ENCODE measurements at places on chromosomes 5 and 9.

GRCh38 chr5:109805883-109806282 lies 116.2 kb downstream of the MAN2A1 start:
- peak; percentile 40 for DNase-seq

DNA sequence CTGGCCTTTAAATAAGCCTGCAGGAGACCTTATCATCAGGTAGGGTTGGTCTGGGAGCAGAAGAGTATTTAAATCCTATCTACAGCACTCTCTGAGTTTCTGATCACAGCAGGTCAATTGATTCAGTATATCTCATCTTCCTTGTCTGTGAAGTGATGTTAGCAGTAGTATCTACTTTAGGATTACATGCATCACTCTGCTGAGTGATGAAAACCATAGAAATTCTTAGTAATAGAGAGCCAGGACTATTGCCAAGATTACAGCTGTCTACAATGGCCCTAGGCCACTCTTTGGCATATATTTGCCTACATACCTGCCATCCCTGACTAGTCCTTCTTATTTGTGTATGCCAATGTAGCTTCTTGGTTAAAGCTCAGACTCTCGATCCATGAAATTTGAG lies 183.8 kb downstream of the ASTN2 start:
- DNase-seq = no peak

DNA sequence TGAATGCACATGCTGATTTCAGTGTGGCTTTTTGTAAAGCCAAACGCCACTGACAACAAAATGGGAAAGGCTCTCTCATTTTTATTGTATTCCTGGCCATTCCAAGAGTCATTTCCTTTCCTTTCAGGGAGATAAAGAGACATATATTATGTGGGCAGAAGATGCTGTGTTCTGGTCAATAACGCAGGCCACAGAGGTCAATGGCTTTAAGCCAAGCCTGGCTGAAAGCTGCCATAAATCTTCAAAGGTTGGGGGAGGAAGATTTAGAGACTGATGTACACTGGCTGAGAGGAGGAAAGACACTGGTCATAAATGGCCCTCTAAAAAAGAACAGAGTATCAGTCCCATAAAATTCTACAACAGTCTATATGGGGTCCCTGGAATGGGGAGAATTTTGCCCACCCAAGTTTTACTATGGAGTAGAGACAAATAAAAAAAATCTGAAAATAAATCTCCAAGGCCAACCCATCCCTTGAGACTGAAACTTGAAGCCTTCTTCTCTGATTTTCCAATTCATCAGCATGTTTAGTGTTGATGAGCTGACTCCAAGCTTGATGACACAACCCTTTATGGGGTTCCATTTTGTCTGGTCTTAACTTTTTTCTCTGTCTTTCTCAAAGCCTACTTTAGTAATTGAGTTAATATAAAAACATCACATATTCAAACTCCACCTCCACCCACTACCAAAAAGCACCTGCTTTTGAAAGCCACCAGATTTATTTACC lies 152.1 kb upstream of the SLC24A2 start:
- peak; percentile 79 for DNase-seq

- DNase-seq = peak; percentile 38
These were observed 333.7 kb downstream of the CWC27 start for GRCh38 chr5:65102371-65102975.

DNA sequence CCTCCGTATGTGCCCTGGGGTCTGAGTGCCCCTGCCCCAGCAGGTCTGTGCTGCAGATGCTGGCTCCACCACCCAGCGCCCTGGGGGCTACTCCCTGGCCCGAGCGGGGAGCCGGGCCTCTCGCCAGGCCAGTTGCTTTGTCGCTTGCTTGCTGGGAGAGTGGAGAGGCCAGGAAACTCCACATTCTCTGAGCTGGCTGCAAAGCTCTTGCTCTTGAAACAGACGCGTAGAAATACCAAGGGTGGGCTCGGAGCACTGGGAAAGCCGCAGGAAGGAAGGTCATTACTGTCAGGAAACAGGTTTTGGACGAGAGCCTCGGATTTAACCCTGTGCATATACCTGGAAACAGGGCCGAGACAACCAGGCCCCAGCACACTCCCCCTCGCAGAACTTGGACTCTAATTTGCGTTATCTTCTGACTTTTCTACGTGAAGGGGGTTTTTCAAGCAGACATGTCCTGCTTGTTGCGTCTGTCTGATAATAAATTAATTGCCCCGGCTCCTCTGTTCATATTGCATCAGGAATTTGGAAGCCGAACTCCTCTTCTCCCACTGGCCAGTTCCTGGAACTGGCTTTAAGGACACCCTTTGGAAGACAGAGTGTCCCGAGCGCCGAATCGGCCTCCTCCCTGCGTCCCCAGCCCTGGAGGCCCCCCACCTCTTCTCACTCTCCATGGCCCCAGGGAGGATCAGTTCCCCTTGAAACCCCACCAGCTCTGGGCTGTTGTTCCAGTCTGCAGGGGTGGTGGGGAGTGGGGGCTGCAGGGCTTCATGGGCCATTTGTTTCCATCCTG lies 11.2 kb downstream of the ADAMTSL2 start:
- no peak for DNase-seq

DNA sequence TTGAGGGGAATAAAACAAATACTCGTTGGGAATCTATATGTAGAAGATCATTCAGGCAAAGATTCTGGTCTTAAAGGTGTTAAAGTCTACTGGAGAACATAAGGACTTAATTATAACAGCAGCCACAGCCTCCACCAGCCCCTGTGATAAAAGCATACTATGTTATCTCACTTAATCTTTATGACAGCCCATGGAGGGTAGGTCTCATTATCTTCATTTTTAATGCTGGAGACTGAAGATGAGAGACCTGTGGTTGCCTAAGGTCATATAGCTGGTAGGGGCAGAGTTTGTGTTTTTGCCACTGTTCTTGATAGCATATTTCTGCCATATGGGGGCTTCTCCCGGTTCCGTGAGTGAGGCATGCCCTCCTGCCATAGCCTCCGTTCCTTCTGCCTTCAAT lies 88.7 kb downstream of the TRIO start:
- no peak for DNase-seq

DNA sequence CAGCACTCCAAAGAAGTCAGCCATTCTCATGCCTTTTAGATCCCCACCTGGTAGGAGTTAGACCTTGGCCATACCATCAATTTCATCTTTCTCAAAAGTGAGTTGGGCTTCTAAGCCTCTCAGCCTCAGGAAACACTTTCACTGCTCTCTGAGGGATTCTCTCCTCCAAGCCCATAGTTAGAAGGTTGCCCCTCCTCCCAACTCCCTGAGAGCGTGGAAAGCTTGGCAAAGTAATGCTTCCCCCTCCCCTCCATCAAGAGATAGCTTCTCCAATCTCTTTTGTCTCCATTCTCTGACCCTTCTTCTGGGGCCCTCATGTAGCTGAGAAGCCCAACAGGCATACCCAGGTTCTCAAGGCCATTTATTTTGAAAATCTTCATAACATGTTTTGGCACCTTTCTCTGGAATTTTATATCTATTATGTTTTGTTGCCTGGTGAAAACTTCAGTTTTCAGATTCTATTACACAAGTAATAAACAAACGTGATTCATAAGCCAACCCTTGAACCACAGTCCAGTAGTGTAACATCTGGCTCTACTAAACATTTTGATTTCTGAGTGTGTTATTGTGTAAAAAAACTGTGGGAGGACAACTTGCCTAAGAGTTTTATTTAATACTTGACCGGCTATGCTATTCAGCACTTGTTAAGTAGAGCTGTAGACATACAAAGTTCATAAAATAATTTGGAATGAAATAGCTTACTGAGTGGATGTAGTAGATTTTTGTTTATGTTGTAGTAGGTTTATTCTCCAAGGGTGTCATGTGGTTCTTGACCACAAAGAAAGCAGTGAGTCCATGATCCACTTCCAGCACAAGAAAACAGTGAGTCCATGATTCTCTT lies 17.1 kb downstream of the LVRN start:
- no peak for DNase-seq

DNA sequence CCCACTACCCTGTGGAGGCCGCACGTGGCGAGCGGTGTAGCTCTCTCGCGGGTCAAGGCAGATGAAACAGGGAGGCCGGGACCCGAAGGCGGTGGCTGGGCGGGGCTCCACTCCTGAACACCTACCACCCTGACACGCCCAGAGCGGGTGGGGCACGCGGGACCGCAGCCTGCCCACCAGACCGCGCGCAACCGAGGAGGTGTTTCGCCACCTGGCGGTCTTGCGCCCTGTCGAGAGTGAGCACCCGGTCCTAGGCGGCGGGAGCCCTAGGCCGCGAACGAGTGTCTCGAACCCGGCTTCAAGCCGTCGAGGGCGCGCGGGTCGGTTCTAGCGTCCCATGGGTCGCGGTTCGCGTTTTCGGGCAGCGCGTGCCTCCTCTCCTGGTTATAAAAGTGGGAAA lies 2.2 kb upstream of the EXOSC3 start:
- no peak for DNase-seq

DNA sequence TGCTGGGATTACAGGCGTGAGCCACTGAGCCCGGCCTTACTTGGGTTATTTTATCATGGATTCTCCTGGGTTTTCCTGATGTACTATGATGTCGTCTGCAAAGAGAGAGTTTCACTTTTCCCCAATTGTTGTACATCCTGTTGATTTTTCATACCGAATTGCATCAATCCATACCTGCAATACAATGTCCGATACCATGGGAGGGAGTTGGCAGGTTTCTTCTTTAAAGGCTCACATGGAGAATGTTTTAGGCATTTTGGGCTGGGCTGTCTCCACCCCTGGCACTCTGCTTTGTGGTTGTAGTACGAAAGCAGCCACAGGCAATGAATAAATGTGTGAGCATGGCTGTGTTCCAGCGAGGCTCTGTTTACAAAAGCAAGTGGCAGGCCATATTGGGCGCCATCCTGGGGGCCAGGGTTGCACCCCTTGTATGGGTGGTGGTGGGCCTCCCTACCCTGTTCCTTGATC lies 35.1 kb upstream of the EXOC3 start:
- DNase-seq = no peak

DNA sequence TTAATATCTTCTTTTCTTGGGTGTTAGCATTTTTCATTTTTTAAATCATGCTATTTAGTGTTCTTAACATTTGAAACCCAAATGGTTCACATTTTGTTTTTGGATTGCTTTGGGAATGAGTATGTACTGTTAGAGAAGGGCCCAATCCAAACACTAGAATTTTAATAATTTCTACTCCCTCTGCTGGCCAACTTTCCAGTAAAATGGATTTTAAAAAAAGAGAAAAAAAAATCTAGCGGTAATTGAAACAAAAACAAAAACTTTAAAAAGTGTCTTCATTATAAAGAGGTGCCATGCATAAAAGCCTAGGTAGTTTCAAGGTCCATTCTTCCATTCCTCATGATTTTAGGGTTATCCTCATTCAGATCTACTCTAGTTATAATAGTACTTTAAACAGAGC lies 32.1 kb upstream of the RICTOR start:
- no peak for DNase-seq

DNA sequence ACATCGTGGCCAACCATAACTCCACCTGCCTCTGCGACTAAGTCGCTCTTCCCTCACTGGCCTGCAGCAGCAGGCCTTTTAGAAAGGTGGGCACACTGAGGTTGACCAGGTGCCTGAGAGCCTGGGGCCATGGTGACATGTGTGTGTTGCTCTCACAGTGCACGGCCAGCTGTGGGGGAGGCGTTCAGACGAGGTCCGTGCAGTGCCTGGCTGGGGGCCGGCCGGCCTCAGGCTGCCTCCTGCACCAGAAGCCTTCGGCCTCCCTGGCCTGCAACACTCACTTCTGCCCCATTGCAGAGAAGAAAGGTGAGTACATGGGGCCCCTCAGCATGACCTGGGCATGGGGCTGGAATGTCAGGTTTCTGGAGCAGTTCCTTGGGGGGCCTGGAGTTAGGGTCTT lies 104.5 kb upstream of the ICE1 start:
- no peak for DNase-seq

DNA sequence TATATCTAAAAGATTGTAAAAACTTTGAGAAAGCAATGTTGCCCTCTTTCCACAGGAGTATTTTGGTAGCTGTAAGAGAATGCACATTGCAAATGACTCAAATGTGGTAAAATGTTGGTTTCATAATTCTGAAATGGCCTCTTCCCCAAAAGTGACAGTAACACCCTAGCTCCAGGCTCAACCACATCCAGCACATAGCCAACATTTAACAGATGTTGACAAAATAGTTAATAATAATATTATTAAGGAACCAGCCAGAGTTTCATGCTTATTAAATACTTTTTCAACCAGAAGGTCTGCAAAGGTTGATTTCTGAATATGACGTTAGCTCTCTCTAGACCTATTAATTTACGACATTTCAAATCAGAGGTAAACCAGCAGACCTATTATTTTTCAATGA lies 1.3 kb downstream of the ANXA1 start:
- no peak for DNase-seq

- no peak for DNase-seq
These were observed 109.1 kb upstream of the SPATA31D4 start for GRCh38 chr9:81819155-81819554.

- DNase-seq = no peak
These were observed 62.1 kb downstream of the GAS1 start for GRCh38 chr9:86885232-86885631.

- no peak for DNase-seq
These were observed 33.5 kb downstream of the ANXA6 start for GRCh38 chr5:151123897-151124751.

DNA sequence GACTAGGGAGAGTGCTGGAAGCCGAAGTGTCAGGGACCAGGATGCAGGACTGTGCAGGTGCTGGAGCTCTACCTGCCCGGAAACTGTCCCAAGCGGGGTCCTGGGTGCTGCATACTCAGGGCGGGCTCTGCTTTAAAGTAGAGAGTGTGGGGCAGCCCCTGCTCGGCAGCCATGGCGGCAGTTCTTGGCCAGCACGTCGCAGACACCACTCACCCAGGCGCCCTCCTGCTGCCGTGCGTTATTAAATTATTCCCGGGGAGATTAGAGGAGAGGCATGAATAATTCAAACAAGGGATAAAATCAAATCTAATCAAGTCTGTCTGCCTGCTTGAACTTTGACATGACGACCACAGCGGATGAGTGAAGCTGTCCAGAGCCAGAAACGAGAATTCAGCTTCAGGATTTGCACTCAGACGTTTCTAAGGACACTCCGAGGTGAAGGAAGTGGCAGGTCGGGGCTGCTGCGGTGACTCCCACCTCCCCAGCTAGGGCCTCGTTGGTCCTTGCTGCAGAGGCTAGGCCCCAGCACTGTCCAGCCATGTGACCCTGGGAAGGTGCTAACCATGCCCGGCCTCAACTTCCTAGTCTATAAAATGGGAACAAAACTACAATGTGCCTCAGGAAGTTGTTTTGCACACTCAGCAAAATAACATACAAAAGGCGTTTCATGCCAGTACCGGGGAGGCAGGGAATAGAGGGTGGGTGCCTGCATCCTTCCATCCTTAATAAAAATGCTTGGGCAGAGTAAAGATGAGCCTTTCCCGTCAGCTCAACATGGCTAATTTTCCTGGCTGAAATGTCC lies 91.3 kb upstream of the ADAMTS2 start:
- DNase-seq = no peak

DNA sequence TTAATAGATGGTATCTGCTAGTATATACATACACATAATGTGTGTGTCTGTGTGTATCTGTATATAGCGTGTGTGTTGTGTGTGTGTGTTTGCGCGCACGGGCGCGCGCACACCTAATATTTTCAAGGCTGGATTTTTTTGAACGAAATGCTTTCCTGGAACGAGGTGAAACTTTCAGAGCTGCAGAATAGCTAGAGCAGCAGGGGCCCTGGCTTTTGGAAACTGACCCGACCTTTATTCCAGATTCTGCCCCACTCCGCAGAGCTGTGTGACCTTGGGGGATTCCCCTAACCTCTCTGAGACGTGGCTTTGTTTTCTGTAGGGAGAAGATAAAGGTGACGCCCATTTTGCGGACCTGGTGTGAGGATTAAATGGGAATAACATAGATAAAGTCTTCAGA lies 757 bp downstream of the FXN start:
- no peak for DNase-seq

- DNase-seq = no peak
These were observed 118.8 kb downstream of the GADD45G start for GRCh38 chr9:89723469-89724100.

Measured in left kidney (tissue), 8 donors.